ENCODE measurements at places on chromosomes 11 and 22.

DNA sequence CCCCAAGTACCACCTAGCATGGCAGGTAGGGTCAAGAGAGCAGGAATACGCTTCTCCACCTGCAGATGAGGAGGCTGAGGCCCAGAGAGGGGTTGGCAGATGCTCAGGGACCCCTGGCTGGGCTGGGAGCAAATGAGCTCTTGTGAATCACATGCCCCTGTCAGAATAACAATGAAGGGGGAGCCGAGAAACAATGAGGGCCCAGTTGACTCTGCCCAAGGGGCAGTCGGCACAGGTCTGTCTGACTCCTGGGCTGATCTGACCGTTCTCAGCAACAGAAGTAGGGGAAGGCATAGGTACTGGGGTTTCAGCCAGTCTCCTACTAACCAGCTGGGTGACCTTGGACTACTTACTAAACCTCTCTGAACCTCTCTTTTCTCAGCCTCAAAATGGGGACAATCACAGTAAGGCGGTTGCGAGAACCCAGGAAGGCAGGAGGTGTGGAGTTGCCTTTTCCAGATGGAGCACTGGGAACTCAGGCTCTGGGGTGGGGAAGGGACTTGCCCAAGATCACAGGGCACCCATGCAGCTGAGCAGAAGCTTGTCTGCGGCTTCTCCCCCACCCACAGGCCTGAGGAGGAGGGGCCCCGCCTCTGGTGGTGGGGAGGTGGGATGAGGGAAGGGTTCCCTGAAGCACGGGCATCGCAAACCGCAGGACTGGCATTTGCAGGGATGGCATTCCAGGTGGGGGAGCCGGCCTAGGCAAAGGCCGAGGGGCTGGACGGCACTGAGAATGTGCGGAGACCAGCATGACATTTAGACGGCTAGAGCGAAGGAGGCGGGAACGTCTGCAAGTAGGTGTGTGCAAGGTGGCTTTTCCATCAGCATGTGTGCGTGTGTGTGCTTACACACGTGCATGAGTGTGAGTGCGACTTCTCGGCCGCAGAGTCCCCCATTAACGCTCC is 163.0 kb downstream of the MN1 start:
- no peak overlapping the region for H3K4me3 ChIP-seq
- no peaks in the 10 kb centered on the region for H3K36me3 ChIP-seq
- no peaks in the 10 kb centered on the region for H3K4me1 ChIP-seq
- peaks cover 15% of the 10 kb centered on the region for H3K27me3 ChIP-seq
- no peak for DNase-seq

- peaks cover 29% of the 10 kb centered on the region for H3K4me1 ChIP-seq
- no peak overlapping the region for H3K4me3 ChIP-seq
- DNase-seq: no peak
- H3K27me3 ChIP-seq: no peaks in the 10 kb centered on the region
Observed at GRCh38 chr11:73536961-73537360, 61.0 kb downstream of the FAM168A start.

- H3K27me3 ChIP-seq: no peaks in the 10 kb centered on the region
- DNase-seq: no peak
Observed at GRCh38 chr22:43042101-43042780, 27.3 kb upstream of the PACSIN2 start.

DNA sequence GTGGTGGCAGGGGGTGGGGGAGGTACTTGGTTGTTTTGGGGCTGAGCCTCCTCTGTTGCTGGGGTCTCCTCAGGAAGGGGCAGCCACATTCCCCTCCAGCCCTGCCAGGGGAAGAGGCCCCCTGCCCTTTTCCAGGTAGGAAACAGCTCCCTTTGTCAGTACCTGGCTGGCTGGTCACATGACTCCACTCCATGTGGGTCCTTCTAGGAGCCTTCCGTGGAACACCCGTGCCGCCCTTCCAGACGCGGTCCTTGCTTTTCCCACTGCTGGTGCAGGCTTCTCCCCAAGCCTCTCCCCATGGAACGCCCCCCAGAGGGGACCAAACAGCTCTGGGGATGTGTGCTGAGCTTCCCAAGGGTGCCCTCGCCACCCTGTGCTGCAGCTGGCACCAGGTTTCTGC is 19.9 kb downstream of the IFT27 start:
- H3K4me3 ChIP-seq: no peak overlapping the region
- no peaks in the 10 kb centered on the region for H3K4me1 ChIP-seq
- H3K27me3 ChIP-seq: peaks cover 4% of the 10 kb centered on the region
- no peak overlapping the region for H3K27ac ChIP-seq
- H3K36me3 ChIP-seq: no peaks in the 10 kb centered on the region
- DNase-seq: no peak

DNA sequence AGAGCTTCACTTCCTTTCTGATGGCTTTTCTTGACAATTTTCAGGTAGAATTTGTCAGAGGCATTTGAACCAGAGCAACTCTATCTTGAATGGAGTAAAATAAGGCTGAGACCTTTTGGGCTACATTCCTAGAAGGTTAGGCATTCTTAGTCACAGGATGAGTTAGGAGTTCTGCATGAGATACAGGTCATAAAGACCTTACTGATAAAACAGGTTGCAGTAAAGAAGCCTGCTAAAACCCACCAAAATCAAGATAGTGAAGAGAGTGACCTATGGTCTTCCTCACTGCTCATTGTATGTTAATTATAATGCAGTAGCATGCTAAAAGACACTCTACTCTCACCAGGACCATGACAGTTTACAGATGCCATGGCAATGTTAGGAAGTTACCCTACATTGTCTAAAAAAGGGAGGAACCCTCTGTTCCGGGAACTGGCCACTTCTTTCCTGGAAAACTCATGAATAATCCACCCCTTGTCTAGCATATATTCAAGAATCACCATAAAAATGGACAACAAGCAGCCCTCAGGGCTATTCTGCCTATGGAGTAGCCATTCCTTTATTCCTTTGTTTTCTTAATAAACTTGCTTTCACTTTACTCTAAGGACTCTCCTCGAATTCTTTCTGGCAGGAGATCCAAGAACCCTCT is 1519.7 kb upstream of the TENM4 start:
- no peak overlapping the region for H3K4me3 ChIP-seq
- H3K4me1 ChIP-seq: no peaks in the 10 kb centered on the region
- no peak for DNase-seq
- no peak overlapping the region for H3K27ac ChIP-seq
- H3K27me3 ChIP-seq: no peaks in the 10 kb centered on the region
- no peaks in the 10 kb centered on the region for H3K36me3 ChIP-seq

Measured in activated CD4-positive, alpha-beta T cell treated with anti-CD3 and anti-CD28 coated beads for 36 hours (primary cell).